A549 treated with AZD2906 at 1 μM for 4 hours (cell line): ENCODE measurements at places on chromosomes 7 and 10. TPM values are rescaled to one million over a fixed set of nuclear protein-coding genes. Genes with fewer than 3 reads are reported as not detected.

IRF5 gene
- total RNA-seq, result 13.2 to 16.2 TPM (median 15.0 TPM) in 5 replicates

ASIC3 gene
- 5.1 to 9.9 TPM (median 8.9 TPM) in 5 replicates for total RNA-seq

MRLN gene
- total RNA-seq, result not detected in 5 replicates

TFPI2 gene
- 208 to 310 TPM (median 225 TPM) in 5 replicates for total RNA-seq

MEOX2 gene
- total RNA-seq, result not detected in 5 replicates
